ENCODE measurements at places on chromosomes 3 and 15. TPM values are rescaled to one million over a fixed set of nuclear protein-coding genes. Genes with fewer than 3 reads are reported as not detected.

IQCH gene
- 3.2 TPM for total RNA-seq

RTP1 gene
- total RNA-seq = not detected

CFAP100 gene
- total RNA-seq = not detected

TERB2 gene
- not detected for total RNA-seq

PRICKLE2 gene
- 0.23 TPM for total RNA-seq

EPHB3 gene
- total RNA-seq = 16.6 TPM

CHST2 gene
- 2.3 TPM for total RNA-seq

TM4SF18 gene
- not detected for total RNA-seq

MUC4 gene
- total RNA-seq = 1.1 TPM

EIF2A gene
- 130 TPM for total RNA-seq

ARHGEF26 gene
- 14.3 TPM for total RNA-seq

SNURF gene
- total RNA-seq = 7.5 TPM

GOLGA8M gene
- total RNA-seq = not detected

SEMA3G gene
- total RNA-seq = 0.10 TPM

PEX5L gene
- total RNA-seq = not detected

ZNF80 gene
- not detected for total RNA-seq

OR5K2 gene
- 0.12 TPM for total RNA-seq

TLR9 gene
- total RNA-seq = not detected

Measured in SJCRH30 (cell line).